ENCODE measurements at places on chromosomes 11 and 22. TPM values are rescaled to one million over a fixed set of nuclear protein-coding genes. Genes with fewer than 3 reads are reported as not detected.
A peak's percentile ranks its signal among the peaks of the same experiment; 100 is the strongest.

DNA sequence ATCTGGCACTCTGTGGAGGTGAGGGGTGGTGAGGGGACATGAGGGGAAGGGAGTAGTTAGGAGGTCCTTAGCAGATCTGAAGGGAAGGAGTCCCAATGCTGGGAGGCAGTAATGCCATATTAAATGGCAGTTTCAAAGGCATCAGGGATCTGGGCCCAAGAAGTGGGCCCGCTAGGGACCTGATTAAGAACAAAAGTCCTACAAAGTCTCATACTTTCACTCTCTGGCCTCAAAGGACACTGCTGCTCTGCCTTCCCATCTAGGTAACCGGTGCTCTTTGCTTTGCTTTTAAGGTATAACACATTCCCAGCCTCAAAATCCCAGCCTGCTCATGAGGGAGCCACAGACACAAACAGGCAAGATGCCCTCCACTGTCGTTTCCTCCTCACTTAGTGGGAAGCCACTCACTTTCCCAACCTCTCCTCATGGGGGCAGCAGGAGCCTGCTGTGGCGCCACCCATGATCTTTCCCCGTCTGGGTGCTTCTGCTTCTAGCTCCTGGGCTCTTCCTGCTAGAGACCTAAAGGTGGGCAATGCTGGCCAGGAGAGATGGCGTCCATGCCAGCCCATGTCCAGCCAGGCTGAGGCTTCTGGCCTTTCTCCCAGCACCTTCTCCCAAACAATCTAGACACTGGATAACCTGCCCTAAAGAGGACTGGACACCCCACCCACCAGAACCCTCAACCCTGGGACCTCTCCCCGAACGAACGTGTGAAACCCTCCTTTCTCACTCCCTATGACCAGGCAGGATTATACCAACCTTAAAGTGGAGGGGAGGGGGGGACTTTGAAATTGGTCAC is 68.3 kb downstream of the PLEKHA7 start:
- DNase-seq, result peak; percentile 58

DNA sequence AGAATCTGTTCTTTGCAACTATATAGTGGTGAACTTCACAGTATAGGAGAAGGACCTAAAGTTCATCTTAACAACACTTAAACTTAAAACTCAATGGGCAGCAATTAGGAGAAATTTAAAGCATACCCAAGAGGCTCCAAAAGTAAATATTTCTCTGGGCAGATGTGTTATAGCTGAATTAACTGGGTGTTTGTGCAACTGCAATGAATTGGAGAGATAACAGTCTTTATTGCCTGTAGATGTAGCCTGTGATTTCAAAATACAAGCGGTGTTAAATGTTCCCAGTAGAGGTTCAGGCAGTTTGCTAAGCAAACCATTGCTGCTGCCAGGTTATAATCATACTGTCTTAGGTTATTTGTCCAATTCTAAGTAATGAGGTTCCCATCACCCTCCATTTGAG is 294.1 kb upstream of the MTNR1B start:
- no peak for DNase-seq

DNA sequence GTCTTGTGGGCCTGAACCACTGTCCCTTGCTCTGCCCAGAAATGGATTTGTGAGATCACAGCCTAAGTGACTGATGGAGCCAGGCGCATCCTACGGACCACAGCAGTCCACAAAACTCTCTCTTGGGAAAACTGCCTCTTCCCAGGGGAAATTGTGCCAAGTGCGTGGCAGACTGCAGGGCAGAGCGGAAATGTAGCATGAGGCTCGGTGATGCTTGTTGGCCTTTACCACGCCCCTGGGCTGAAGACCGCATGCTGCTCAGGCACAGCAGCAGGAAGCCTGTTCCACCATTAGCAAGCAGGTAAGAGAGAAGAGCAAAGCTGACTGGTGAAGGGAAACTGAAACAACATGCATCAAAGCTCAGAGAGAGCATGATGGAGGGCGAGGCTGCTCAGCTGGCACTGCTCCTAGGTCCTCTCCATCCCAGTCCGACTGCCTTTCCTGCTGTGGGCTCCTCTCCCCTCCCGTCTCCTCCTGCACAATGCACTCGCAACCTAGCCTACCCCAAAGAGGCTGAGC is 26.5 kb upstream of the SCARF2 start:
- no peak for DNase-seq

The TYMP gene
- polyA plus RNA-seq, result 2.0 TPM

The GGT5 gene
- polyA plus RNA-seq, result 15.4 TPM

The C2CD2L gene
- polyA plus RNA-seq, result 11.8 TPM

The PLAAT4 gene
- 9.0 TPM for polyA plus RNA-seq

GRCh38 chr22:36352803-36353507 is 34.8 kb downstream of the MYH9 start:
- no peak for DNase-seq

The MS4A3 gene
- 0.99 TPM for polyA plus RNA-seq

GRCh38 chr11:85098996-85099395 is 528.1 kb downstream of the DLG2 start:
- no peak for DNase-seq

DNA sequence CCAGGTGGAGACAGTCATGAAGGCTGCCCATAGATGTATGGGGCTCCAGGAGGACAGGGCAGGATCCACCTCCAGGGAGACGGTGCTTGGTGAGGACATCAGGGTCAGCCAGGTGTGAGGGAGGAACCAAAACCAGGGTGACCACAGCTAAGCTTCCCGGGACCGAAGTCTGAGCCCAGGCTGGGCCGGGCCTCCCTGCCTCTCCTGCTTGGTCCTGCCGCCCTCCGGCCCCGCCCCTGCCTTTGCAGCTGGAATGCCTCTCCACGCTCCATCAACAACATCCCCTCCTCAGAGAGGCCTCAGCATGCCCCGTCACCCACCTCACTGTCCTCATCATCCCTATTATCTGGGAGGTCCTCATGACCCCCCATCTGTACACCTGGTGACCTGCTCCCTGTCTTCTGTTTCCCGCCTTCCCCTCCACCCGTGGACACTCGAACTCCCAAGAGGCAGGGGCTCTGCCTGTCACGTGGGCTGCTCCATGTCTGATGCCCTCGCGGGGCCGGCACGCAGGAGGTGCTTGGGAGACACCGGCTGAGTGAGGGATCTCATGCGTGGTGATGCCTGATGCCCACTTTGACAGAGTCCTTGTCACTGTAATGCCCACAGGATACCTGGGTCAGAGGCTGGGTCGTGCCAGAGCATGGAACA is 59.4 kb downstream of the RTL6 start:
- no peak for DNase-seq
